Neural crest cell (in vitro differentiated cells): ENCODE measurements at places on chromosomes 2 and 18.

GRCh38 chr2:24121469-24121868, 1.7 kb downstream of the PFN4 start:
- no peak for DNase-seq
- H3K27ac ChIP-seq = no peak overlapping the region
- no peaks in the 10 kb centered on the region for H3K27me3 ChIP-seq

- no peak overlapping the region for H3K27ac ChIP-seq
- H3K27me3 ChIP-seq = no peaks in the 10 kb centered on the region
- no peaks in the 10 kb centered on the region for H3K4me1 ChIP-seq
- no peak overlapping the region for H3K4me3 ChIP-seq
- no peak for DNase-seq
Observed at GRCh38 chr18:45580127-45580526, 35.1 kb upstream of the SLC14A2 start.

GRCh38 chr18:42030586-42031182, 75.7 kb downstream of the PIK3C3 start:
- no peaks in the 10 kb centered on the region for H3K27me3 ChIP-seq
- H3K4me3 ChIP-seq = no peak overlapping the region
- peak; percentile 12 for DNase-seq
- peaks cover 5% of the 10 kb centered on the region for H3K4me1 ChIP-seq

GRCh38 chr2:216690853-216691741, 4.3 kb downstream of the IGFBP5 start:
- H3K27ac ChIP-seq = peak overlapping the region; percentile 90
- H3K27me3 ChIP-seq = no peaks in the 10 kb centered on the region
- H3K36me3 ChIP-seq = no peaks in the 10 kb centered on the region

DNA sequence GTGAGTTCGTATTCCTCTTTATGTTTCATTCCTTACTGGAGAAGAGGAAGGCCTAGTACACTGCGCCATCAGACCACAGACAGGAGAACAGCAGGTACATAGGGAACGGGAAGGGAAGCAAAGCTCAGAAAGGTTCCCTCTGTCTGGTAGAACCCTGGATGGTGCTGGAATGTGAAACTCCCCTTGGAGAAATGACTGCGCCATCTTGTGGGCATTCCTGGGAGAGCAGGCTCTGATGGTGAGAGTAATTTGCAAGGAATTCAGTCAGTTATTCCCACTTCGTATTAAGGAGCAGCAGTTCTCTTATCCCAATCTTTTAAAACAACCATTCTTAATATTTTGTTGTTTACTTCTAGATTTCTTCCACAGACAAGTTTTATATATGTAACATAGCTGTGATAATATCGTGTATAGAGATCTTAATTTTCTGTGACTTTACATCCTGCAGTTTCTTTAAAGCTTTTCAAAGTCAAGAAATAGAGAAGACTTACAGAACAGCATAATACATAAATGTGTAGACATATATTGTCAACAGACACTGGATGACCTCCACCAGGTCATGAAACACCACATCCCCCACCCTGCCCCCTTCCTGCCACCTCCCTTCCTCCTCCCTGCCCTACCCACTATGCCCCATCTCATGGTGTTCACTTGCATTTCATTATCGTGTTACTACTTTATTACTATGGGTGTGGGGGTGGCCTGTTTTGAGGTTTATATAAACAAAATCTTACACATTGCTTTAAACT, 83.9 kb downstream of the ARHGEF4 start:
- no peaks in the 10 kb centered on the region for H3K4me1 ChIP-seq
- no peak overlapping the region for H3K27ac ChIP-seq
- H3K36me3 ChIP-seq = peaks cover 8% of the 10 kb centered on the region
- DNase-seq = peak; percentile 93
